ENCODE measurements at places on chromosomes 16 and 17.

- DNase-seq: no peak
These were observed 34.7 kb downstream of the BAHCC1 start for GRCh38 chr17:81429821-81430551.

DNA sequence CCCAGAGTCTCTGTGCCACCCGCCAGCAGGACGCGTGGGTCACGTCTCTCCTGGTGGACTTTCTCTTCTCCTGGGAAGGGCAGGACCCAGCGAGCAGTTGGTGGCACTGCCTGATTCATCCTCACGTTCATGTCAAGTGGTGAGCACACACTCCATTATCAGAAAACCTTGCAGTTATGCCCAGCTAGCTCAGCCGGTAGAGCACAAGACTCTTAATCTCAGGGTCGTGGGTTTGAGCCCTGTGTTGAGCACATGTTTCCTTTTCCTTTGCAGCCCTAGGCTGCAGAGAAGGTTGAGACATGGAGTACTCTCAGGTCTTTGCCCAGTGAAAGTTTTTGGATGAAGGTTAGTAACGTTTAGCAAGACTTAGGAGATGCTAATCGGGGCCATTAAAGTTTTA lies 8.0 kb downstream of the OR1F1 start:
- no peak for DNase-seq

DNA sequence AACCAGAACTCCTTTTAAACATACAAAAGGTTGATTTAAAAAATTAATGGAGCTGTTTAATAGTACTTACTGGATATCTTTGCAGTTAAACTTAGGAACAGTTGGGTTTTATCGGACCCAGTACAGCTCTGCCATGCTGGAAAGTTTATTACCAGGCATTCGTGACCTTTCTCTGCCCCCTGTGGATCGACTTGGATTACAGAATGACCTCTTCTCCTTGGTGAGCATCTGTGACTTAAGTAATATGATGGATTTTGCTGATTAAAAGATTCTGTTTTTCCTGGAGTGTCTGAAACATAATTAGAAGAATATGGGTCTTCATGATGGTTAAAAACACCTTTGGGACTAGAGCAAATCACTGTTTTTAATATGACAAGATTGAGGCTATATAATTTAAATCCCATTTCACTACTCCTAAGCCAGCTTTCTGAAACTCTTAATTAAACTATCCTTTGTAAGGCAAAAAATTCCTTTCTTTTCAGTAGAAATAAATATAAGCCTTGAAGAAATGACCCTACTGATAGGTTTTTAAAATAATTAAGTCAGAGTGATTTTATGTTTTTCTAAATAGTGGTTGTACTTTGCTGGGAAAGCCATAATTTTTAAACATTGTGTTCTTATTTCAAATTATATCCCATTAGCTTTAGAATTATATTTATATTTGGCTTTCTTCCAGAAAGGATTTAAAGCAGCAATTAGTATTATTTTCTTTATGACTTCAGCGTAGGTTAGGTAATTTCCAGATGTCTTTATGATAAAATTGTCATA lies 45.7 kb upstream of the KPNB1 start:
- DNase-seq: no peak

DNA sequence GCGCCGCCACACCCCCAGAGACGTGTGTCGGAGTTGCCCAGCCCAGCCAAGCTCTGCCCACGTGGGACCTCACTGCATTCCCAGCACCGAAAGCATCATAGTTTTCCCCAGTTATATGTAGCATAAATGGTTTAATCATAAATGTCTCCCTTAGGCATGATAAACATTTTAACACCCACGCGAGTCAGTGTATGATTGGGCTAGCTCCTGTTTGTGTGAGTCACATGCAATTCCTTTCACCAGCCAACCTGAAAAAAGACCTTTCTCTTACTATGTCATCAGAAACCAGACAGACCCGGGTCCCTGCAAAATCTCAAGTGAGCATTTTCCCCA lies 9.2 kb downstream of the TAF1C start:
- DNase-seq: no peak

DNA sequence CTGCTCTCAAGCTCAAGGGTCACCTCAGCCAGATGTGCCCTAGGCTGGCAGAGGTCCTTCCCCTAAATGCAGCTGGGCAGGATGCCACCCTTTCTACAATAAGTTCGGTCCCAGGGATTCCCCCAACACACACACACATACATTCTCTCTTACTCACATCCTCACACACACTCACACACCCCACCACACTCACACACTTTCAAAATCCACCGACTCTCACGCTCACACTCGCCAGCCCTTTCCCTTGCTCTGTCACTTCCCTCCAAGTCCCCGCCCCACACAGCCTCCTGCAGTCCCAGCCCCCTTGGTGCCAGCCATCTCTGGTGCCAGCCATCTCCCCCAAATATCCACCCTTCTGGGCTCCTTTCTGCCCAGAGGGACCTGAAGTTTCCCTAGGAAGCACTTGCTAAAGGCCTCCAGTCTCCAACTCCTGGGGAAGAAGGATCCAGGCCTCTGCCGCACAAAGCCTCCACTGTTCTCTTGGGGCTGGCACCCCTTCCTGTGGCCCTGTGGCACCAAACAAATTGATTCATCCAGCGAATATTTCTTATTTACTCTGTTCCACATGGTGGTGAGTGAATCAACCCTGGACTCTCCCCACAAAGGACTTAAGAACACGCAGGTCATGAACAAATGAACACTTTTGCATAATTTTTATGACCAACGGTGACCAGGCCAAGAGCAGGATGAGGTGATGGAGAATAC lies 3.8 kb upstream of the USP36 start:
- no peak for DNase-seq

DNA sequence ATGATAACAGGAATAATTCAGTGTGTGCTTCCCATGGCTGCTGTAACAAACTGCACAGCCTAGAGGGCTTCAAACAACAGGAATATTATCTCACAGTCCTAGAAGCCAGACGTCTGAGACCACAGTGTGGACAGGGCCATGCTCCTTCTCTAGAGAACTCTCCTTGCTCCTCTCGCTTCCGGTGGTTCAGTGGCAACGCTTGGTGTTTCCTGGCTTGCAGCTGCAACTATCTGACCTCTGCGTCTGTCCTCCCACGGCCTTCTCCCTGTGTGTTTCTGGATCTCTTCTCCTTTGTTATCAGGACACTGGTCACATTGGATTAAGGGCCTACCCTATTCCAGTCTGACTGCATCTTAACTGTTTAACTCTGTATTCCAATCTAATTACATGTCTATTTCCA lies 414.3 kb downstream of the MAF start:
- no peak for DNase-seq

- DNase-seq: no peak
These were observed 59.1 kb upstream of the SMIM36 start for GRCh38 chr17:55570391-55570790.

- no peak for DNase-seq
These were observed 82.1 kb downstream of the CFDP1 start for GRCh38 chr16:75351183-75351582.

GRCh38 chr17:47956791-47957590 lies 692 bp downstream of the PRR15L start:
- DNase-seq: no peak

GRCh38 chr17:49708515-49709183 lies 885 bp upstream of the SLC35B1 start:
- DNase-seq: no peak

DNA sequence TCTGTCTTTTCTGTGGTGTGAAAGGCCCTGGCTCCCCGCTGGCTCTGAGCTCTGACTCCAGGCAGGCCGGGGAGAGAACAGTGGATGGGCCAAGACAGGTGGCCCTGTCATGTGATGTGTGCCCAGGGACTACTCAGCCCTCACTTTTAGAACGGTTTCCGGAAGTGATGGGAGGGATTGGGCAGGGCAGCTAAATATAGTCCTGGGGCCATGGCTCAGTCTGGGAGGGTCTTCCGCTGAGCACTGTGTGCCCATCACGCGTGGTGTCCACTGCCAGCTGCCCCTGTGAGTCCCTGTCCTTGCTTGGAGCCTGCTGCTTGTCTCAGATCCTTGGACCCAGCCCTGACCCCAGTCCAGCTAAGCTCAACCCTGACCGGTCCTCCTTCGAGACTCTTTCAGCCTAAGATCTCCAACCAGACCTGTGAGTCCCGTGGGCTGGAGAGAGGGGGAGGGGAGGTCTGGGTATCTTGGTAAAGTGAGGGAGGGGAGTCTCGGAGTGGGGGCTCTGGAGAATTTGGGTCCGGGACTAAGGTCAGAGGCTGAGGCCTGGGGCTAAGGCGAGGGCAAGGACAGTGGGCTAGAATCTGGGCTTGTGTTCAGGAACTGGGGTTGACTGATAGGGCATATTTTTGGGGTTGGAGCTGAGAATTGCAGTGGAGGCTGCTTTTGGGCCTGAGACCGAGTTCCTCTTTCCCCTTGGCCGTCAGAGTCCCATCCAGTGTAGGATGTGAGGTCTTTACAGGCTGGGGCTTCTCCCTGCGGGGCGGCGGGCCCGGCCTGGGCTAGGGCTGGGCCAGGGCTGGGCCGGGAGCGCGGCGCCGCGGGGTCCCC lies at the start of gene TRIM72:
TRIM72 (plus strand) TSS at position 243 of the 831 bp plus-strand sequence. CDS start 620 bp downstream, outside the sequence.
- DNase-seq: no peak

- no peak for DNase-seq
These were observed 18.0 kb downstream of the GRB7 start for GRCh38 chr17:39755554-39756379.

GRCh38 chr16:10762336-10763016 lies 18.8 kb downstream of the NUBP1 start:
- no peak for DNase-seq

- DNase-seq: no peak
These were observed 338.5 kb downstream of the UTP18 start for GRCh38 chr17:51598824-51599223.

GRCh38 chr17:17298108-17298507 lies 5.1 kb upstream of the NT5M start:
- no peak for DNase-seq

DNA sequence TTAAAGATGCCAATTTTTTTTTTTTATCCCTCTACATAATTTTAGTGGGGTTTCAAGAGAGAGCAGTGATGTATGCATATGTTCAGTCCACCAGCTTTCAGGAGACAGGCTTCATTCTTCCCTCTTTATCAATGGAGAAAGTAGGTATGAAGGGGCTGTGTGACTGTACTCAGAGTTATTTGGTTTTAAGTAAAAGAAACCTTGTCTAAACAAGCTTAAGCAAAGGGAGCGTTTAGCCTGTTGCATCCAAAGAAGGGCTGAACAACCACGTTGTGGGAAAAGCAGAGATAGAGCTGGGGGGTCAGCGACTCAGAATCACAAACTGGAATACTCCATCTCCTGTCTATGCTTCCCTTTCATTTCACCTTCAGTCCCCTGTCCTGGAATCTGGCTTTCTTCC lies 50.4 kb upstream of the HAS3 start:
- DNase-seq: no peak

DNA sequence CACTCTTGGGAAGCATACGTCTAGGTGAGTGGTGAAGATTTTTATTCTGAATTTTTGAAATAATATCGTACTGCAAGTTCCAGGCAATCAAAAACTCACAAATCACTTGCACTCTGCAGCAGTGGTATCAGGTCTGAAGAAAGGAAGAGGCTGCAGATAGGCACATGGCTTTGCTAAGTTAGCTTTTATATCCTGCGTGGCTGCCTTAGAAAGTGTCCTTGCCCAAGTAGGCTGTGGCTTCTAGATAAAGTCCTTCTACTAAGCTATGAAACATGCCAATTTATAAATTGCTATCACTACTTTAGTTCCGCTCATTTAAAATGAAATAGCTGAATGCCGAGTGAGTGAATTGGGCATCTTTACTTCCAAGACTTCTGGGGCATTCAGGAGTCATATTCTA lies 17.9 kb downstream of the WWOX start:
- DNase-seq: no peak

- peak; percentile 62 for DNase-seq
These were observed at the start of gene GRN for GRCh38 chr17:44344939-44345453. Gene GRN, plus strand, starts transcription at chr17:44345302. Its CDS starts 3,863 bp downstream, at chr17:44349165.

DNA sequence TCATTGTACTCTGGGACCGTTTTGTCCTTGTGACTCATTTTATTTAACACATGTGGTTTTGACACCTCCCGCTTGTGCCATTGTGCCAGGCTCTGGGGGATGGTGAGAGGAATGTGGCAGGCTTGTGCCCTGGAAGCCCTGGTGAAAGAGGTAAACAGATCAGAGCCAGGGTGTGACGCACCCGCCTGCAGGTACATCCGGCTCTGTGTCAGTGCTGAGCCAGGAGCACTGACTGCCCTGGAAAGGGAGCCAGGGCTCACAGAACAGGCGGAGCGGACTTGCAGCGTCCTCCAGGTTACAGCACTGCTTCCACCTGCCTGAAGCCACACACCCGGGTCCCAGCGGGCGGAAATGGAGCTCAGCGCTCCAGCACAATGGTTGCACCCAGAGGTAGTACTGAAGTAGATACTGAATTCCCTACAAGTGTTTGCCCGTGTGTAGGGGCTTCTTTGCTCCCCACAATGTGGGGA lies 30.6 kb downstream of the CDRT15 start:
- no peak for DNase-seq

GRCh38 chr16:1673424-1674151 lies 4.5 kb upstream of the JPT2 start:
- DNase-seq: no peak

DNA sequence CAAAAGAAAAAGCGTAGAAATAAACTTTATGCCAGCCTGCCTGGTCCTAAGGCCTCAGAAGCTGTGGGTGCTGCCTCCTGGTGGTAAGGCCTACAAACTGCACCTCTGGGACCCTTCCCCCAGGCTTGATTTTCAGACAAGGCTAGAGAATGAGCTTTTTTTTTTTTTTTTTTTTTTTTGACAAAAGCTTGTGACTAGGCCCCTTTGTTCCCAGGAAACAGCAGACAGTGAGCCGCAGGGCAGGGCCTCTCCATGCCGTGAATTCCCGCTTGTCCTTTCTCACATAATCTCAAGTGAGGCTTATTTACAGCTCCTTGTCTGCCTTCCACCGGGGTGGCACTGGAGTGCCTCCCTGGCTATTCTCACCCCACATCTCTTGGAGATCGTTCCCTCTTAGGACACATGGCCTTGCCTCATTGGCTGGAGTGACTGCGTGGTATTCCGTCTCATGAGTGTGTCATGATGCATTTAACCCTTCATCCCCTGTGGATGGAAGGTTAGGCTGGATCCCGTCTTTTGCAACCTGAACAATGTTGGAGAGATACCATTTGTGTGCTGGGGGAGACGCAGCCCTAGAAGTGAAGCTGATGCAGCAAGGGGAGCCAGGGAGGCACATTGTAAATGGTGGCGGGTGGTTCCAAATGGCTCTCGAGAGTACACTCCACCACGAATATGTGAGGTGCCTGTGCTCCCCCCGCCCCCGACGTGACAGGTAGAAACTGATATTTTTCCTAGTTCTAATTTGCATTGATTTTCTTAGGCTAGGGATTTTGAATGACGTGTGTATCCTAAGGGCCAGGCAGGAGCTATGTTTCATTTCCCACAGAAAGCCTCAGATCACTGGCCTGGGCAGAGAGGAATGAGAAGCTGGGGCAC lies 49.6 kb downstream of the USP22 start:
- peak; percentile 12 for DNase-seq

GRCh38 chr17:57032343-57032742 lies 52.7 kb upstream of the AKAP1 start:
- no peak for DNase-seq

DNA sequence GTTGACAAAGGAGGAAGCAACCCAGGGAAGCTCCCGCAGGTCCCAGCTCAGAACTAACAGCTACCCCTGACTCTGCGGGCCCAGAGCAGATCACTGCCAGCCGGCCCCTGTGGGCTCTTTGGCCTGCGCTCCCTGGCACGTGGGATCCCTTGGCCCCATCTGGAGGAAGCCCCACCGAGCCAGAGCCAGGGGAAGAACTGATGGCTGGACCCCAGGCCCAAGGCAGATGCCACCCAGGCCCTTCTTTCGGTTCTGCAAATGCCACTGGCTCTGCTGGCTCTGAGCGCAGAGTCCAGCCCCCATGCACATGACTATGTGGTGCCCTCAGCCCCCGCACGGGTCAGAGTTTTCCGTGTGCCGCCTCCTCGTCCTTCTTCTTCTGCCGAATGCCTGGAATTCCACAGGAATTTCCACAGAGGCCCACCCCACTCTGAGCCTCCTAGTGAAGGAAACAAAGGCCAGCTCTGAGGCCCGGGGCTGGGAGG lies 35.8 kb upstream of the SNN start:
- no peak for DNase-seq
